ENCODE measurements at places on chromosomes 4 and X.
A peak's percentile ranks its signal among the peaks of the same experiment; 100 is the strongest.

DNA sequence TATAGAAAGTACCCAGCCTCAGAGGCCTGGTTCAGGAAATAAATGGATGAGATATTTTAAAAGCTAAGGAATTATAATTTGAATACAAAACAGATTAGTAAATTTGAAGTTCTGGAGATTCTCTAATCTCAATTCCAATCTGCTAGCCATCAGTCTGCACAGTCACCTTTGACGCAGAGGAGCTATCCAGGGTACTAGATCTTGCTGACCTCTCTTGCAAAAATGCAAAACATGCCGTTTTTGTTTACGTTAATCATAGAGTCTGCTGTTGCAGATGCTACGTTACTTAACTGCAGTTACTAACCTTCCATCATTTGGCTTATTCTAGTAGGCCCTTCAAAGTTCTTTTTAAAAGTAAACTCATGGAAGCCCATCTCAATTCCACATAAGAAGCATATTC lies 10.4 kb downstream of the CCSER1 start:
- DNase-seq = no peak

- no peak for DNase-seq
Observed at GRCh38 chr4:70703619-70704214, 15.4 kb downstream of the UTP3 start.

GRCh38 chrX:11416600-11416999 lies 123.4 kb downstream of the AMELX start:
- no peak for DNase-seq

DNA sequence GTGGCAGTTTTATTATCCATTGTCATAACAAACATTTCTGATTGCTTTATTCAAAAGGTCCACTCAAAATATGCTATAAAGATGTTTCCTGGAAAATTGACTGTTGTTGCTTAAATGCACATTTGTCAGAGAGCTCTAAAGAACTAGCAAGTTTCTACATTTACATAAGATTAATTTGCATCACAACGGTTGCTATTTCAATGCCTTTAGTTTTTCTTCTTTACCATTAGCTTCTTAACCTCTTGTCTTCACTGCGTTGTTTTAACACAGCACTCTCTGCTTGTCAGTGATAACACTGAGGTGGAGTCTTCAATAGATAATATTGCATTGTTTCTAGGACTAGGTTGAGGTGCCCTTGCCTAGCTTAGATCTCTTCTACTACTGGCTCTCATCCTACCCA lies 76.7 kb upstream of the GALNT7 start:
- DNase-seq = no peak

- no peak for DNase-seq
Observed at GRCh38 chr4:174835536-174835935, 6.5 kb upstream of the GLRA3 start.

DNA sequence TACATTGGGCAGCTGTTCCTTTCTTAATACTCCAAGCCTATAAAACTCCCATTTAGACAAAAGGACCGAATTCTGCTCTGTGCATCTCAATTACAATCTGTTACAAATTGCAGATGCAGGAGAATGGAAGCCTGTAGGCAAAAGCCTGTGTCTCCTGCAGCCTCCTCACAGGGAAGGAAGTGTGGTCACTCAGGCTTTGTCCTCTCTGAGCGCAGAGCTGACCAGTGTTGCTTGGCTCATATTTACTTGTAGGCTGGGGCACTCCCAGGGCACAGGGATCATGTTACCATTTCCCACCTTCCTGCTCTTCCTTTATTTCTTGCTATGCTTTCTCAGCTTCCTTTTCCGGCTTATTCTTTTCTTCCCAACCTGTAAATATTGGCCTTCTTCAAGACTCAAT lies 15.7 kb downstream of the SUPT20HL2 start:
- DNase-seq = no peak

- no peak for DNase-seq
Observed at GRCh38 chrX:123077631-123078030, 106.4 kb upstream of the GRIA3 start.

DNA sequence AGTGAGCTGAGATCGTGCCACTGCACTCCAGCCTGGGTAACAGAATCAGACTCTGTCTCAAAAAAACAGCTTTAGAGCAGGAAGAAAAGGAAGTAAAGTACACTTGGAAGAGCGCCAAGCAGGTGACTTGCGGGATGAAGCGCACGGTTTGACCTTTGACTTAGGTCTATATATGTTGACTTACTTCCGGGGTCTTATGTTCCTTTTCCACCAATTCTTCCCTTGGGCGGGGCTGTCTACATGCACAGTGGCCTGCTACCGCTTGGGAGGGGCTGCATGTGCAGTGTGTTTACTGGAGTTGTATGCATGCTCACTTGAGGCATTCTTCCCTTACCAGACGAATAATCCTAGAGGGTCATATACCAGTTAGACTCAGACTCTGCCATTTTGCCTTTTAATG lies 108.6 kb downstream of the APOOL start:
- DNase-seq = no peak

- DNase-seq = peak; percentile 63
Observed at GRCh38 chr4:128574706-128575105, 234.8 kb upstream of the JADE1 start.

DNA sequence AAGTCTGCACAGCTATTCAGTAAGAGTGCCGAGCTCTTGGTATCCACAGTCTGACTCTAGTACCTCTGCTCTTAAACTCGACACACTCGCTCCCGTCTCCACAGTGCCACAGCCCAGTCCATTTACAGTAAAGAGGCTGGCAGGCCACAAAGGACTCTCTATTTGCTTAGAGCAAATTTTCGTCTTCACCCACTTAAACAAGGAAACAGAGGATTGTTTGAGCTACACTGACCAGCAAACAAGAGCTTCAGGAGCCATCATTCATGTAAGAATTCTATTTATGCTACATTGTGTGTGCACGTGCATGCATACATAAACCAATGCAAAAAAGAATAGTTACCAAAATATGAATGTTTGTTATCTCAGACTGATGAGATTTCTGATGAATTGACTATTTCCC lies 290.2 kb downstream of the USP46 start:
- no peak for DNase-seq

DNA sequence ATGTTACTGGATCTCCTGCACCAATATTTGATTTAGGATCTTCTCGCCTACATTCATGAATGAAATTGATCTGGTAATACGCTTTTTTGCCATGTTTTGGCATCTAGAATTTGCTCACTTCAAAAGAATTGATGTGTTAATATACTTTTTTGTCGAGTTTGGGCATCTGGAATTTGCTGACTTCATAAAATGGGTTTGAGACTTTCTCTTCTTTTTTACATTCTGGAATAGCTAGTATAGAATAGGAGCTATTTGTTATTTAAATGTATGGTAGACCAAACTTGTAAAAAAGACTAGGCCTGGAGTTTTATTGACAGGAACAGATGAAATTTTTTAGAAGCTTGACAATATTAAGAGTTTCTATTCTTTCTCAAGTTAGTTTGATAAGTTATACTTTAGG lies 404.9 kb upstream of the TENM3 start:
- DNase-seq = no peak

DNA sequence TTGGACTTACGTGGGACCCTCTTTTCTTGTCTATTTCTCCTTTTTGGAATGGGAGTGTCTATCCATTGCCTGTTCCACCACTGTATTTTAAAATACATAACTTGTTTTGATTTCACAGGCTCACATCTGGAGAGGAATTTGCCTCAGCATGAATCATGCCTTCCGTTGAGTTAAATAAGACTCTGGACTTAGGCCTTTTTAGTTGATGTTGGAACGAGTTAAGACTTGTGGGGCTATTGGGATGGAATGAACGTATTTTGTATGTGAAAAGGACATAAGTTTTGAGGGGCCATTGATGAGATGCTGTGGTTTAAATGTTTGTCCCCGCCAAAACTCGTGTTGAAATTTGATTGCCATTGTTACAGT lies 66.2 kb downstream of the BEX3 start:
- DNase-seq = no peak

DNA sequence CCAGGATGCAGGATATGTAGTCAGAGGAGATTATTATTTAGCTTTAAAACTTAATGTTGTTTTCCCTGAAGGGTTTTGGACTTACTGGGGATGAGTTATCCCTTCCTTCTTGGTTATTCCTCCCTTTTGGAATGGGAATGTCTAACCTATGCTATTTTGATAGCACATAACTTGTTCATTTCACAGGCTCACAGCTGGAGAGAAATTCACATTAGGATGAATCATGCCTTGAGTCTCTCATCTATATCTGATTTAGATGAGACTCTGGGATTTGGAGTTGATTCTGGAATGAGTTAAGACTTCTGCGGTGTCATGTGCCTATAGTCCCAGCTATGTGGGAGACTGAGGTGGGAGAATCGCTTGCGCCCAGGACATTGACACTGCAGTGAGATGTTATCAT lies 81.1 kb downstream of the ATP11C start:
- DNase-seq = no peak

GRCh38 chr4:120445186-120445585 lies 378.5 kb upstream of the MAD2L1 start:
- DNase-seq = no peak

- no peak for DNase-seq
Observed at GRCh38 chr4:6110681-6111353, 89.5 kb downstream of the JAKMIP1 start.

- DNase-seq = no peak
Observed at GRCh38 chr4:41468122-41468521, 69.8 kb upstream of the LIMCH1 start.

- DNase-seq = no peak
Observed at GRCh38 chrX:41733939-41734338, 10.0 kb downstream of the GPR82 start.

DNA sequence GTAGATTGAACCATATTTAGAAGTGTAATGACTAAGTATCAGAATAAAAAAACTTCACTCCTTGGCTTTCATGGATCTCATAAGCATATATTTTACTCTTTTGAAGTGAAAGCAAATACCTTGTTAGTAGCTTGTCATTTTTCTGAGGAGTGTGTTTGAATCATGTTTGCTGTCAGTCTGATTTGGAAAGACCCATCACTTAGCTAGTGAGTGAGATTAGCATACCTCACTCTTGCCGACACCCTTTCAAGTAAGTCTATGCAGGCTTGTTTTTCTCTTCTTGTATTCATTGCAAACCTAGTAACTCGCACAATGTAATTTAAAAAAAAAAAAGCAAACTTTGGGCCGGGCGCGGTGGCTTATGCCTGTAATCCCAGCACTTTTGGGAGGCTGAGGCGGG lies 360.0 kb downstream of the ARHGAP24 start:
- DNase-seq = no peak

DNA sequence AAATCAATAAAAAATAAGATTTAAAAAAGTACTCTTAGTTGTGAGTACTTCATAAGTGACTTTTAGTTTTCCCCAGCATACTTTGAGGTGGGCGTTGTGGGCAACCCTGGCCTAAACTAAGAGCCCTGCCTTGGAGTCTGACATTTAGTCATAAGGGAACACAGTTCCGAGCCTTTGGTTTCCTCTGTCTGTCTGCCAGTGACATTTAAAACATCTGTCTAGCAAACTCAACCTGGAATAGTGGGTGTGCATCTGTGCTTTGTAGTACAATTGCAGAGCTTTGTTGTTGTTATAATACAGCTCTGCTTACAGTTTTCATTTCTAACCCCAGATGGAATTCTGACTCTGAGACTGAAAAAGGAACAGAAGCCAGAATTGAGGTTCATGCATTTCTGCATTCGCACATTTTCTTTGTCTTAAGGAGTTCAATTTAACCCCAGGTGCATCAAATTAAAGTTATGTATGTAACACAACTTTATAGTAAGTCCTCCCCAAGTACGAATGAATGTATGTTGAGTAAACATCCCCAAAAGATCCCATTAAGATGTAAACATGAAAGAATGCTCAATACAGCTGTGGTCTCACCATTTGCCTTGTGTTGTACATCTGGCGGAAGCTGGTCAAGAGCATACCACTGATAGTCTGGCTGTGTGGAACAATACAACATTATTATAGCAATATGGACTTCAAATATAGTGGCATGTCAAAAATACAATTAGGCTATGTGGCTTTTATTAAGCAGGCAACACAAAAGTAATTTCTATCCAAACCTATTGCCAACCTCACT lies 25.9 kb downstream of the TNIP3 start:
- no peak for DNase-seq

DNA sequence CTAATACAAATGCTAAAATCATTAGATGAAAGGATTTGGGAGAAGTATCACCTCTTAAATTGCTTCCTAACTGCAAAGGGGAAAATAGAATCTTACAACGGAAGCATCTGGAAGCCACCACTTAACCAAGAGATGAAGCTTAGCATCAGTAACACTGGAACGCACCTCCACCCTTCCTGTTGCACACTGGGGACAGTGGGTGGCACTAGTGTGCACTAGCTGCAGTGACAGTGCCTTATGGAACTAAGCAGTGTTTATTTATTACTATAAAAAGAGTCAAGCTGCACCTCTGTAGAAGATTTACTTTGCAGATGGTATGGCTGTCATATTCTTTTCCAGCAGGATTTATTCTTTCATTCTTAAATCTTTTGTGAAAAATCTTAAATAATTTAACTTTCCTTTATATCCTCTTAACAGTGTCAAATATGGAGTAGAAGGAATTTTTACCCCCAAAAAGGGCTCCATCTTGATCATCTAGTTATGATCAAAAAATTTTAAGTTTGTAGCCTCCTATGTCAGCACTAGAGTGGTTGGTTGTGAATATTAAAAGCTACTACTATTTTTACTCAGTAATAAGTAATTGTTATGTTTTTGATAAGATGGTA lies 76.7 kb downstream of the SCD5 start:
- DNase-seq = peak; percentile 42

- no peak for DNase-seq
Observed at GRCh38 chrX:26511589-26512363, 295.8 kb downstream of the MAGEB5 start.

DNA sequence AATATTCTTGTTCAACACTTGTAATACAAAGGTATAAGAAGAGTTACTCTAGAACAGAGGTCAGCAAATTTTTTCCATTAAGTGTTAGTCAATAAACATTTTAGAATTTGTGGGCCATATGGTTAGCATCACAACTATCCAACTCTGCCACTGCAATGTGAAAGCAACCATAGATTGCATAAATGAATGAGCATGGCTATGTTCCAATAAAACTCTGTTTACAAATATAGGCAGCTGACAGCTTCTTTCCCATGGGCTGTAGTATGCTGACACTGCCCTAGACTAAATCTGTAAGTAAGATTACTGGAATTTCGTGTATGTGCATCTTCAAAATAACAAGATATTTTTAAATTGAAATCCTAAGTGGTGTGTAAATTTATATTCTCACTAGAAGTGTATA lies 73.7 kb downstream of the GABRA2 start:
- no peak for DNase-seq

- DNase-seq = no peak
Observed at GRCh38 chr4:153573221-153573620, 107.1 kb downstream of the TMEM131L start.

DNA sequence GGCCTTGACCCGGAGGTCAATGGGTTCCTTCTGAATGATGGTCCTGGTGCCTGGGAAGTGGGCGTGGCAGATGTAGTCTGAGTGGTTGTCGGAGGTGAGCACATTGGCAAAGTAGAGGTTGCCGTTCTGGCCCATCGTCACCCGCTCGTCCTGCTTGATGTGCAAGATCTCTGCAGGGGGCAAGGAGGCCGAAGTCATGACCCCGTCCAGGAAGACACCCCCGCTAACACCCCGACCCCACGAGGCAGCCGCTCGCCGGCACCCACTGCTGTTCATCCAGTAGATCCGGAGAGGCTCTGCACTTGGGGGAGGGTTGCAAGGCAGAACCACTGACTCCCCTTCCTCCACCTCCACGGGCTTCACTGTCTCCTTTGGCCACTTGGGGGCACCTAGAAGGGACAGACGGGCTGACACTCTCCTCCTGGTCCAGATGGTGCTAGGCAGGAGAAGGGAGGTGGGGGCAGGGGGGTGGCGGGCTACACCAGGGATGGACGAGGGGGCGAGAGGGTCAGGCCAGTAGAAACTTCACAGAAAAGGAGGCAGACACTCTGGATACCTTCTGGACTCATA lies 15.1 kb downstream of the L1CAM start:
- DNase-seq = no peak

GRCh38 chr4:38004887-38005286 lies 44.7 kb downstream of the PTTG2 start:
- DNase-seq = no peak

All from suppressor macrophage (primary cell).